Natural killer cell treated with Interleukin-12 subunit alpha and Interleukin-12 subunit beta and Interleukin-15 and Interleukin-18, amount 100 ng/mL, for 72 hours (primary cell): ENCODE measurements at places on chromosomes 1 and 21. TPM values are rescaled to one million over a fixed set of nuclear protein-coding genes. Genes with fewer than 3 reads are reported as not detected.

DNA sequence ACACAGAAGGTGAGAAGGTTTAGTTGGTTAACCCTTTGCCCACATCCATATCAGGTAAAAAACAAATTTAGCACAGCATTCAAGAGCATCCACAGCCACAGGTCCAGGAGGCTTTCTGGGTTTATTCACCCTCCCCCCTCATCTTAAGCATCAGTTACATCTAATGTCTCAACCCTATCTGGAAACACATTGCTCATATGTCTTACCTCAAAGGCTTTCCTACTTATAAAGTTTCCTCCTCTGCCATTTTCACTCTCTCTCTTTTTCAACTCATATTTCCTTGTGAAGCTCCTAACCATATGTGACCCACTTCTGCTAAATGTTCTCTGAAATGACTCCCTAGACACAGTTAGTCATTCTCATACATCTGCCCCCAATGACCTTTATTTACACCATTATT is 47.9 kb upstream of the RUNX1 start:
- H3K36me3 ChIP-seq, result no peaks in the 10 kb centered on the region
- H3K27me3 ChIP-seq, result no peaks in the 10 kb centered on the region
- H3K27ac ChIP-seq, result peak overlapping the region; percentile 86
- H3K4me3 ChIP-seq, result peak overlapping the region; percentile 13
- peaks cover 15% of the 10 kb centered on the region for H3K4me1 ChIP-seq

- H3K4me3 ChIP-seq, result no peak overlapping the region
- no peaks in the 10 kb centered on the region for H3K4me1 ChIP-seq
- peaks cover 35% of the 10 kb centered on the region for H3K36me3 ChIP-seq
- H3K27me3 ChIP-seq, result no peaks in the 10 kb centered on the region
- no peak for DNase-seq
Observed at GRCh38 chr1:147162093-147162492, 10.2 kb downstream of the PRKAB2 start.

- no peaks in the 10 kb centered on the region for H3K27me3 ChIP-seq
- H3K27ac ChIP-seq, result peak overlapping the region; percentile 74
- H3K4me3 ChIP-seq, result peak overlapping the region; percentile 89
Observed at GRCh38 chr1:207866471-207867135, 44.3 kb downstream of the CD34 start.

GRCh38 chr1:86965012-86965826 is 50.8 kb downstream of the HS2ST1 start:
- no peak overlapping the region for H3K27ac ChIP-seq
- no peaks in the 10 kb centered on the region for H3K27me3 ChIP-seq
- no peaks in the 10 kb centered on the region for H3K4me1 ChIP-seq
- no peaks in the 10 kb centered on the region for H3K36me3 ChIP-seq
- no peak for DNase-seq

DNA sequence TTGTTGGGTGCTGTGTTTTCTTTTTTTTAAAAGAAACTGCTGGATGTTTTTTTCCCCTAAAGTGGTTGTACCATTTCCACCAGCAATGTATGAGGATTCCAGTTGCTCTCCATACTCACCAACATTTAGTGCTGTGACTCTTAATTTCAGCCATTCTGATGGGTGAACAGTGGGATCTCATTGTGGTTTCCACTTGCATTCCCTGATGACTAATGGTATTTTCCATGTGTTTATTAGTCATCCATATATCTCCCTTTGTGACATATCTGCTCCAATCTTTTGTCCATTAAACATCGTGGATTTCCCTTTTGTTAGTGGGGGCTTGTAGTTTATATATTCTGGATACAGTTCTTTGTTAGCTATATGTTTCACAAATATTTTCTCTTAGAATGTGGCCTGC is 206.0 kb downstream of the CAMTA1 start:
- H3K36me3 ChIP-seq, result peaks cover 6% of the 10 kb centered on the region
- H3K4me3 ChIP-seq, result no peak overlapping the region
- H3K27me3 ChIP-seq, result peaks cover 37% of the 10 kb centered on the region
- no peak for DNase-seq

DNA sequence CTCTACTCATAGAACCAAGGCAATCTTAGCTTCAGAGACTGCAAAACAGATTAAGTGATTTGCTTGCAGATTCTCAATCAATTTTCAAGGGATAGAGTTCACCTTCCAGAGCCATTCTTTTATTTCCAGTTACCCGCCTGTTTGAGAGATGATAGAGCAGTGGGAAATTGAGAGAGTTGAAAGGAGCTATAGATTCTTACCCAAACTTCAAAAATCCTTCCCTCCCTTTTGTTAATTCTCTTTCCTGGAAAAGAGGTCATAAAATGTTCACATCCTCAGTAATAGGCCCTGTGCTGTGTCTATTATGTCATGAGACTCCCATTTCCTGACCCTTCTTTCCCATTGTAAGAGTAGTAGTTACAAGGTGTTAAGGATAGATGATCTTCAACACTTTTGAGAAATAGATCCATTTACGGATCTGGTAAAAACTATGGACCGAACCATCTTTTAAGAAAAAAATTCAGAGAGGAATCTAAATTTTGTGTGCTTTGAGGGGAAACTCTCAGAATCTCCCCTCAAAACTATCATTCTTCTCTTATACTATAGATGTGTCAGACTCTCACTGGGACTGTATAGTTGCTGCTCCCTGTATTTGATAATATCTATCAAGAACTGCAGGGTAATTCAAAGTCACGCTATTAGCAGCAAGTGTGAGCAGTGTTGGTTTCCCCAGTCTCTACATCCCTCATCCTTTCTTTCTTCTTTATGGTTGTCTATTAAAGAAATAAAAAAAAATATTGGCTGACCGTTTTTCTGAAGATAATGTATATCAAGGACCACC is 8.0 kb downstream of the RGS4 start:
- no peaks in the 10 kb centered on the region for H3K4me1 ChIP-seq
- H3K4me3 ChIP-seq, result no peak overlapping the region
- no peaks in the 10 kb centered on the region for H3K36me3 ChIP-seq
- peaks cover 39% of the 10 kb centered on the region for H3K27me3 ChIP-seq

- peak; percentile 10 for DNase-seq
Observed at GRCh38 chr1:1873186-1873585, 17.7 kb downstream of the GNB1 start.

DNA sequence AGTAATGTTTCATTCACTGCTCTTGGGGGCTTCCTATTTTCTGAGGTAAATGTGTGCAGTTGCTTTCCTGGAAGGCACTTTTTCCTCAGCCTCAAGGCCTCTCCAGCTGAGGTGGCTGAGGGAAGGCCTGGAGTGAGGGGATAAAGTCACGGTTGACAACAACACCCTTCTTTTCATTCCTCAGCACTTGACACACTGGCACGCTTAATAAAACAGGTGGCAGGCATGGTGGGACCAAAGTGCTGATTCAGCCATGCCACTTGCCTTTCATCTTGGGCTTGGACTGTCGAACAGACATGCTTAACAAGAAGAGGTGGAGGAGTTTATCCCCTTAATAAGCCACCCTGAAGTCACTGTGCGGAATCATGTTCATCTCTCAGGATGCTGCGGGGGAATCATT is 23.6 kb upstream of the GRHL3 start:
- peaks cover 35% of the 10 kb centered on the region for H3K27me3 ChIP-seq
- no peak for DNase-seq
- no peak overlapping the region for H3K27ac ChIP-seq
- H3K4me3 ChIP-seq, result no peak overlapping the region
- no peaks in the 10 kb centered on the region for H3K36me3 ChIP-seq
- H3K4me1 ChIP-seq, result peaks cover 3% of the 10 kb centered on the region

DNA sequence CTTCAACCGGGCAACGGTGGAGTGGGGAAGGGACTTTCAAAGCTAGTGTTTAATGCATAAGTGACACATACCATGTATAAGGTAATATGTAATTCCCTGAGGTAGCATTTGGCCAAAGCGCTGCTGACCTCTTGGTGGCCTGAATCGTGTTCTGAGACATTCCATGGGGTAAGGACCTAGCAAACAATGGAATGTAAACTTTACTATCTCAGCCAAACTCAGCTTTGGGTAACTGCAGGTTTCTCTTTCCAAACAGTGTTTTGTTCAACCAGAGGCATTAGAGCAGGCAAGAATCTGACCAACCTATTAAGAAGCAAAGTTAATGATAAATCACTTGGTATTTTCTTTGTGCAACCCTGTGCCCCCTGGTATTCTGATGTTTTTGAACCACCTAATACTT is 22.0 kb downstream of the TGFB2 start:
- DNase-seq, result no peak
- no peaks in the 10 kb centered on the region for H3K36me3 ChIP-seq
- H3K27me3 ChIP-seq, result no peaks in the 10 kb centered on the region
- H3K4me1 ChIP-seq, result no peaks in the 10 kb centered on the region
- H3K27ac ChIP-seq, result no peak overlapping the region

- peaks cover 4% of the 10 kb centered on the region for H3K4me1 ChIP-seq
- no peak overlapping the region for H3K4me3 ChIP-seq
- no peak for DNase-seq
- no peak overlapping the region for H3K27ac ChIP-seq
- H3K36me3 ChIP-seq, result peaks cover 5% of the 10 kb centered on the region
Observed at GRCh38 chr1:45957684-45958083, 154.3 kb downstream of the MAST2 start.

DNA sequence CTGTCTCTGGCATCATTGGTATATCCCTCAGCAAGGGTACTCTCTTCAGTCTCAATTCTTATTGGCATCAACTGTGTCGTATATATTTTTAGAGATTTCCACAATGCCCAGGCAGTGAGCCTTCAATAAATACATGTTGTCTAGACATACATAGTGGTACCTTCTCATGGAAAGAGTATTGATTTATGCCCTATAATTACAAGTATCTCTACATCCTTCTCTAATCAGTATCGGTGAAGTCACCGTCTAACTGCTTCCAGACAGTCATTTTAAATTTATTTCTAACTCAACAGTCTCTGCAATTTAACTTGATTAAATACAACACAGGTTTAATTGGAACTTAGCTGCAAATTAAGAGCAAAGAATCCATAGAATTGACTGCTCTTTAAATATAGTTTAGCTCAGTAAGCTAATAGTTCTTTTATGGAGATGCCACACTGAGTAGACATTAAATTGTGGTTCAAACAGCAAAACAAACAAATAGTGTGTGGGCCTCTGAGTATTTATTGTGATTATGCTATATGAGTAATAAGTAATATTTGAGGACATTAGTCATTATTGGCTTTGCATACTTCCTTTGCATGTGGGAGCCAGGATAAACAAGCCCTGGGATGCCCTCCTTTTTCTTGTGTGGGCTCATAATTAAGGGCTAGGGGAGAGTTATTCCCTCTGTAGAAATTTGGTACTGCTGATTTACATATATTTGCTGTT is 126.9 kb upstream of the DUSP10 start:
- H3K27me3 ChIP-seq, result peaks cover 2% of the 10 kb centered on the region
- peaks cover 4% of the 10 kb centered on the region for H3K36me3 ChIP-seq
- no peak overlapping the region for H3K27ac ChIP-seq
- DNase-seq, result no peak
- H3K4me1 ChIP-seq, result peaks cover 4% of the 10 kb centered on the region

- H3K4me3 ChIP-seq, result no peak overlapping the region
- H3K27me3 ChIP-seq, result peaks cover 5% of the 10 kb centered on the region
- peaks cover 5% of the 10 kb centered on the region for H3K4me1 ChIP-seq
- no peak for DNase-seq
Observed at GRCh38 chr1:109639841-109640184, 16.1 kb upstream of the GSTM4 start.

GRCh38 chr1:206575165-206575893 is 36.9 kb downstream of the EIF2D start:
- H3K27ac ChIP-seq, result peak overlapping the region; percentile 100
- peak; percentile 75 for DNase-seq
- H3K4me3 ChIP-seq, result peak overlapping the region; percentile 91
- peaks cover 97% of the 10 kb centered on the region for H3K4me1 ChIP-seq
- no peaks in the 10 kb centered on the region for H3K27me3 ChIP-seq
- peaks cover 30% of the 10 kb centered on the region for H3K36me3 ChIP-seq

The LGR6 gene
- total RNA-seq, result 5.9 TPM

DNA sequence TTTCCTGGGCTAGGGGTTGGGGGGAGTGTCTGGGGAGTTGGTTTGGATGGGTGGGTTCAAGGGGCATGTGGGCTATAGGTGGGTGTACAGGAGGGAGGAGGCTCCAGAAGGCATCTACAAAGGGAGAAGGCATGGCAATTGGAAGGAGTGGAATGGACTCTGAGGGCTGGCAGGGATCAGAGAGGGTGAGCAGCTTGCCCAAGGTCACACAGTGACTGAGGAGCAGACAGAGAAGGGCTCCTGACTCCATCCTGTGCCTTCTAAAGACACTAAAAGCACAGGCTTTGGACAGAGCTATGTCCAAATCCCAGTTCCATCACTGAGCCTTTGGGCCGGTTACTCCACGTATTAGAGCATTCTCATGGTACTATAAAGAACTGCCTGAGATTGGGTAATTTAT is 151.8 kb downstream of the PTPRU start:
- no peak overlapping the region for H3K27ac ChIP-seq
- no peaks in the 10 kb centered on the region for H3K36me3 ChIP-seq
- H3K4me1 ChIP-seq, result no peaks in the 10 kb centered on the region
- no peak for DNase-seq

DNA sequence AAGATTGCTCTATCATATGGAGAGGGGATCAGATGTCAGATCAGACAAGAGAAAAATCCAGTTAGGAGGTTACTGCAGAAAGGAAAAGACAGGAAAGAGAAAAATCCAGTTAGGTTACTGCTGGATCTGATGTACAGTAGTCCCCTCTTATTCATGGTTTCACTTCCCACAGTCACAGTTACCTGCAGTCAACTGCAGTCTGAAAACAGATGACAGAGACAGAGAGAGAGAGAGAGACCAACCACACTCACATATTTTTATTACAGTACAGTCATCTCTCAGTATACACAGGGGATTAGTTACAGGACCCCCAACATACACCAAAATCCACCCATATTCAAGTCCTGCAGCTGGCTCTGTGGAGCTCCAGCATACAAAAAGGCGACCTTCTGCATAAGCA is 29.3 kb downstream of the NUP133 start:
- no peaks in the 10 kb centered on the region for H3K27me3 ChIP-seq
- no peak overlapping the region for H3K4me3 ChIP-seq
- H3K27ac ChIP-seq, result no peak overlapping the region

- peaks cover 4% of the 10 kb centered on the region for H3K36me3 ChIP-seq
- no peak overlapping the region for H3K4me3 ChIP-seq
- no peak overlapping the region for H3K27ac ChIP-seq
Observed at GRCh38 chr1:170262276-170262939, 116.6 kb downstream of the NTMT2 start.

The HSF2BP gene
- 0.29 TPM for total RNA-seq

The AADACL3 gene
- total RNA-seq, result not detected

The GJB3 gene
- not detected for total RNA-seq

DNA sequence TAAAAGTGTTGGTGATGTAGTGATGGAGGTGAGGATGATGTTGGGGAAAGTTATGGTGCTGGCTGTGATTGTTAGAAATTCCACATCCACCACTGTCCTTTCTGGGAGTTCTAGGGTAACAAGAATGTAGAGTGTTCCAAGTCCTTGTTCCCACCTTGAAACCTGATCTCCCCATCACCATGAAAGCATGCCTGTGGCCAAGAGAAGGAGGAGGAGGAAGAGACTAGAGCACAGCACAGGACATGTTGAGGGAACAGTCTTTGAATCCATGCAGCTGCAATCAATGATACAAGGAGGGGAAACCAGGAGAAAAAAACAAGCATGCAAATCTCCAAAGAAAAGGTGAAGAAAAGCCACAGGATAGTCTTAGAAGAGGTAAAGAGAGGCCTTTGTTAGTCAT is 45.9 kb upstream of the ARTN start:
- DNase-seq, result no peak
- H3K36me3 ChIP-seq, result no peaks in the 10 kb centered on the region
- H3K4me3 ChIP-seq, result no peak overlapping the region
